GM23248 (cell line): ENCODE measurements at places on chromosomes 3 and 15.

GRCh38 chr3:34145796-34146195 is 347.4 kb downstream of the PDCD6IP start:
- no peak for DNase-seq

DNA sequence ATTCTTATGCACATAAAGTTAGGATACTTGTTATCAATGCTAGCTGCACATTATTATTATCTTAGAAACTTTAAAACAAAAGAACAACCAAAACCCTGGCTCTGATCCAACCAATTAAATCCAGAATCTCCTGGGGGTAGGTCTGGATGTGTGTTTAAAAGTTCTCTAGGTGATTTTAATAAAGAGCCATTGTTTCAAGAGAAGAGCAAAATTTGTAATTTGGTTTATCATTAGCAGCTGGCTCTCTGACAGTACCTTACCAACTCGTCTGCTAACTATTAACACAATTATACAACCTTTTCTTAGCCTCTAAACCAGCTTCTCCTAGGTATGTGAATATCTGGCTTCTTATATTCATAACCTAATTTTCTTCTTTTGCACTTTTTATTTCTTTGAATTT is 68.9 kb downstream of the IFT80 start:
- no peak for DNase-seq

- DNase-seq, result no peak
Measured at GRCh38 chr3:66481071-66482017, 19.5 kb downstream of the LRIG1 start.

DNA sequence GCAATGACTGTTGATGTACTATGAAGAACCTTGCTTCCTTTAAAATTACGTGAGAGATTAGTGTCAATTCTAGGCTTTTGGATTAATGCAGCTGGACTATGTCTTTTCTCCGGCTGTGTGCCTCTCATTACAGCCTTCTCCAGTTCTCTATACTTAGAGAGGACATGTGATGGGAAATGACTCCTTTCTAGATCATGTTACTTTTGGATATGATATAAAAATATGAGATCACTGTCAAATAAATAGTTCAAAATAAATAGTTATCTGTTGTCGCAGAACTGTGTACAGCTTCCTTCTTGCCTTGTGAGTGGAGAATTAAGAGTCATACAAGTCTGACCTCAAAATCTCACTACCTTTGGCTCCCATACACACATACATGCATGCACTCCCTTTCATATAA is 592.4 kb downstream of the DIPK2A start:
- DNase-seq, result no peak

DNA sequence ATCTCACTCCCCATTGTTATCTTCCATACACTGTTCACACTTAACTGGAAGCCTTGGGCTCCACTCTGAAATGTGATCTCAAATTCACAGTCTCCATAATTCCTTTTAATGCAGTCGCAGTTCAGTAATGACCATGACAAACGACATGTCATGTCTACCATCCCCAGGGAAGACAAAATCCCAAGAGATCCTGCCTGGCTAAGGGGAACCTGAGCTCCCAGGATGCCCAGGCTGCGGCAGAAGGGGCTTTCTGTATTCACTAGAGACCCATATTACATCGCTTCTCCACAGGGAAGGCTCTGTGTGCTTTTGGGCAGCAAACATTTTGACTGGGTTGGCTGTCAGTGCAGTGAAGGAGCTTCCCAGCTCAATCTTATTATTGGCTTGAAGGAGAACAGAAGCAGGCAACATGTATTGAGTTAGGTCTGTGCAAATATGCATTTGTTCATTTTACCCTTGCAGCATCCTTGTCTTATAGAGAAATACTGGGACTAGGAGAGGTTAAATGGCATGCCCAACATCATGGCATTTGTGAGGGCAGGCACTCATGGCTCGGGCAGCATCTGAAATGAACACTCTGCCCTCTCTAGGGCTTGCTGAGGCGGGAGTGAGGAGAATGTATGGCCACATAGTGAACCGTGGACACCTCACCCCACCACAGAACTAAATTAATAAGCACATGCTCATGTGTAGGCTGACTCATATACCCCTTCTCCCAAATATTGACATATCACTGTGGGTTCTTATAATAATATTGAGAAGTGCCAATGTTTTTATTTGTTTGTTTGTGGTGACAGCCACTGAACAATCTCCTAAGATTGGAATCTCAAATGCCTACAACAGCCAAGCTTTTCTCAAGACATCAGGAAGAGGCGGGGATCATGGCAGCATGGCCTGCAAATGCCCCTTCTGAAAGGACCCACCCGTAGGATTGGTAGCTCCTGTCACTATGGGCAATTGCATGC is 141.6 kb upstream of the FOXB1 start:
- DNase-seq, result no peak

DNA sequence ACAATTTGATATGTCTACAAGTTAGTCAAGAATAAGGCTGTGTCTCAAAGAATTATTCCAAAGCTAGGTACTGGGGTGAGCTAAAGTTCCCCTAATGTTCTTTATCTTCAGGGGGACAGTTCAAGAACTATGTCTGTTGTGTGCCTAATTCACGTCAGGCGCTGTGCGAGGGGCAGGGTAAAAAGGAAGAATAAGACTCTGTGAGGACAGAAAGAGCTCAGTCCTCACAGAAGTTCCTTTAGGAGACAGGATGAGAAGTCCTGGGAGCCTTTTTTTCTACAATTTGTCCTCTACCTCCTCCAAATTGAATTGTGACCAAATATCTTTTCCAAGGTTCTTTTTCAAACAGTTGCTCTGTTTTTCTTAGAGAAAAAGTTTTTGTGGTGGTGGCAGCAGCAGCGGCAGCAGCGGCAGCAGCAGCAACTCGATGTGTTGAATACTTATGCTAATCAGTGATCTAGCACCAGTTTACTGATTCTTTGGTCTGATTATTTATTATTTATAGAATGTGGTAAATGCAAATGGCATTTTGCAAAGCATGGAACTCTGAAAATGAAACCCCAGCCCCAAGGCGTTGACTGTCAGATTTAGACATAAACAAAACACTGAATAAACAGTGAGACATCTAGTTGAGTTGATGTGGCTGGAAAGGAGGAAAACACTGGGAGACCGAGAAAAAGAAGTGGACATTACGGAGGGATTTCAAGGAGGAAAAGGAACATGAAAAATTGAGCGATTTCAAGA is 88.6 kb downstream of the GTPBP8 start:
- no peak for DNase-seq

DNA sequence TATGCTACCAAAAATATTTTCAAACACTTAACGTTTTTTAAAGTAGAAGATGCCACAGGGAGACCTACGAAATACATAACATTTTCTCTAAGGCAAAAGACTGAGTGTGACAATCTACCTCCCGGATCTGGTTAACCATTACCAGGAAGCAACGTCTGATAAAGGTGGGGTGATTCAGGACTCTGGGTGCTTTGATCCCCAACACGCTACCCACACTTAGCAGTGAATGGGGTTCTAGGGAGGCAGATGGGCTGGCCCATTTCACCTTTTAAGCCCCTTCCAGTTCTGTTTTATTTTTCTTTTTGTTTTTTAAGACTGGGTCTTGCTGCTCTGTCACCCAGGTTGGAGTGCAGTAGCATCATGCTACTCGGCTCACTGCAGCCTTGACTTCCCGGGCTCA is 39.5 kb downstream of the EIF4E3 start:
- DNase-seq, result no peak

GRCh38 chr15:96428742-96429141 is 98.2 kb downstream of the NR2F2 start:
- peak; percentile 97 for DNase-seq

GRCh38 chr3:15646851-15647511 is 45.4 kb downstream of the BTD start:
- DNase-seq, result peak; percentile 99

GRCh38 chr15:60324706-60325438 is 72.9 kb downstream of the ANXA2 start:
- peak; percentile 37 for DNase-seq

DNA sequence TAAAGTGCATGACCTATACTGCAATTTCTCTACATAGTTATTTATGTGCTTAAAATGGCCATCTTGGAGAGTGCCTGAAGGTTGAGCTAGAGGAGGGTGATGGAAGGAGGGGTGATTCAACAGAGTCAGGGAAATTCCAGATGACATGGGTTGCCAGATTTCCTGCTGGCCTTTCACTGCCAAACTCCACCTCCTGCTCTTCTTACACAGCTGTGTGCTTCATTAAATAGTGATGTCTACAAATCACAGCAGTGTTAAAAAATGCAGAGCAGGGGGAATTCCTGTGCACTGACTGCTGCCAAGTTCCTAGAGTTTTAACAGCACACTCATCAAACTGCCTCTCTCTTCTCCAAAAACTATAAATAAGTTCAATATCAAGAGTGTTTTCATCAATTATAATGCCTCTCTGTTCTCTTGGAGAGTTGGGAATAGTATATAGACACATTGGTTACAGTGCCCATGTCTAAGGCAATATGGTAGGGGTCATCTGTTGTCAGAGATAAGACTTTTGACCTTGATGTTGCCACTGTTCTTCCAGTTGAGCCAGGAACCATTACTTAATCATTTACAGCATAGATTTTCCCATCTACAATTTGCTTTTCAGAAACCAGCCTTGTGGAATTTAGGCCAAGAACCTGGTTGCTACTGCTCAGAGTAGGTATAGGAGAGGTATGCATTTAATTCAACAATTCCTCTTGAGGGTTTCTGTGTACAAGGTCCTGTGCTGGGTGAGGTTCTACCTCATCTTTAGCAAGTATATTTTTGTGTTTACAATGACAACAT is 79.6 kb downstream of the TP63 start:
- DNase-seq, result peak; percentile 97

DNA sequence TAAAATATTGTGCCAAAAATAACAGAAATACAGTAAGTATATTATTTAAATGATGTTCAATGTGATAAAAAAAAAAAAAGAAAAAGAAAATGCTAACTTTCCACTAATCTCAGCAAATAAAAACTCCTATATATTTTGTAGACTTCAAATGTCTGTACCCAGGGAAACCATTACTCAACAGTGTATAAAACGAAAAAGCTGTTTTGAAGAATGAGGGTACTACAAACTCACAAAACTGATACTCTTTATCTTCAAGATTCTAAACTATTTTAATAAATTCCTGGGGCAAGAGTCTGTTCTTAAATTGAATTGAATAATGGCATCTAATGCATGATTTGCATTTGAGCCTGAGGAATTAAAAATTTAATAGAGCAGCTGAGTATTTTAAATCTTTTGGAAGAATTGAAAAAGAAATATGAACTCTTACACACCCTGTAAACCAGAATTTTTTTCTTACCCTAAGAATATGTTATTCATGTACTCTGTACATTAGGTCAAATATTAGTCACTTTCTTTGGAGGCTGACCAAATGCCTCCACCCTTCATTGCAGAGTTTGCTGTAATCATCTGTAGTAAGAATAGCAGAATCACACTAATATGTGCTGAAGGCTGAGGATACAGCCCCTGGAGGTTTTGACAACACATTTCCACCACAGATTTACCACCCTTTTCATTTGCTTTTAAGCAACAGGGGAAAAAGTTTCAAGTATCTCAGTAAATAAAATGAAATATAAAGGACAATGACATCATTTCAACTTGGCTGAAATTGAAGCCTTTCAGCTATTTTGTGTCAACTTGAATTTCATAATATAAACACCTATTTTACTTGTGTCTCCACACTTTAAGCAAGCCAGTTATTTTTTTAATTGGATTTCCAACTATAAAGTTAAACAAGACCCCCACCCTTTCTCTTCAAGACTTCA is 79.7 kb downstream of the FBN1 start:
- DNase-seq, result peak; percentile 92

DNA sequence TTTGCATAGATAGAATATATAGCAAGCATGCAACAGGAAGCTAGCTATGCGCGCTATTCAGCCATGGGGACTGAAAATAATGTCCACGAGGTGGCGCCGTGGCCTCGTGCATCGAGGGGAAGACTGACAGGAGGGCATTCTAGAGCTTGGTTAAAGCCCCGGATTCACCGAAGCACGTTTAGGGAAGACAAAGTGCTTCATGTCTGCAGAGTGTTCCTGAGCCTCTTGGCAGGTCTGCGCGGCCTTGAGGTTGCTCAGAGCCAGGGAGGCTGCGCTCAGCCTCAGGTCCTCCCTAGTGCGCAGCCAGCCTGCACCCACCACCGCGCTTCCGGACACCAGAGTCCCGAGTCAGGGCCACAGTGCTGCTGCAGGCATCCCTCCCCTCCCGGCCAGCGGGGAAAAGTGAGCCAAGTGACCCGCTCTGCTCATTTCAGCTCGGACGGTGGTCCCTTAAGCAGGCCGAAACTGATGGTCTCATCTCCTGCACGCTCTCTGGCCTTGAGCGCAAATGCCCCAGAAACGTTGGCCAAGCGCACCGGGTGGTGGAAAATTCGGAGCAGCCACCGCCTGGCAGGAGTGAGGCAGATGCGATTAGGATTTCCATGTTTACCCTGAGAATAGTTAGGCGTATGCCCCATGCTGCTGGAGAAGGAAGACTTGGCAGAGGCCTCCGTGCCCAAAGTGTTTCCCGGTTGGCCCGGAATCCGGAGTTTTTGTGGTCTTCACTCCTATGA is 24.8 kb downstream of the GABRA5 start:
- DNase-seq, result peak; percentile 77

GRCh38 chr3:140250010-140250855 is 315.2 kb downstream of the CLSTN2 start:
- no peak for DNase-seq

GRCh38 chr15:78921517-78921916 is 23.3 kb downstream of the CTSH start:
- no peak for DNase-seq

- DNase-seq, result peak; percentile 14
Measured at GRCh38 chr3:178275793-178276192, 260.4 kb upstream of the KCNMB2 start.

DNA sequence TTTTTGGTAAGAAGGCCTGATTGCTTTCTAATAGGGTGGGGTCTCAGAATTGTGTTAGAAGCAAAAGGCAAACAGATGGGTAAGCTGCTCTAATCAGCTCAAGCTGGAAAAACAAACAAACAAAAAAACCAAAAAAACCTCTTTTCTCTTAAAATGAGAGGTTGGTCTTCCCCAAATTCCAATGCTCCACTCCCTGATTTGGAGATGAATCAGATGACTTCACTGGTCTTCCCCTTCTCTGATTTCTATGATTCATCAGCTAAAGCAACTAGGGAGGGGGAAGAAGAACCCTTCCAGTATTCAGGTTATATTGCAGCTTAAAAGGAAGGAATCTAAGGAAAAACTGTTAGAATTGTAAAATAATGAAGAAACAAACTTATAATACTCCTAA is 9.6 kb upstream of the ANXA2 start:
- peak; percentile 85 for DNase-seq
